Activated CD4-positive, alpha-beta T cell treated with anti-CD3 and anti-CD28 coated beads, Interleukin-2, amount 10 ng/mL, durations not matched to agents 7 days and 5 days (primary cell): ENCODE measurements at places on chromosomes 2 and 18. TPM values are rescaled to one million over a fixed set of nuclear protein-coding genes. Genes with fewer than 3 reads are reported as not detected.

DNA sequence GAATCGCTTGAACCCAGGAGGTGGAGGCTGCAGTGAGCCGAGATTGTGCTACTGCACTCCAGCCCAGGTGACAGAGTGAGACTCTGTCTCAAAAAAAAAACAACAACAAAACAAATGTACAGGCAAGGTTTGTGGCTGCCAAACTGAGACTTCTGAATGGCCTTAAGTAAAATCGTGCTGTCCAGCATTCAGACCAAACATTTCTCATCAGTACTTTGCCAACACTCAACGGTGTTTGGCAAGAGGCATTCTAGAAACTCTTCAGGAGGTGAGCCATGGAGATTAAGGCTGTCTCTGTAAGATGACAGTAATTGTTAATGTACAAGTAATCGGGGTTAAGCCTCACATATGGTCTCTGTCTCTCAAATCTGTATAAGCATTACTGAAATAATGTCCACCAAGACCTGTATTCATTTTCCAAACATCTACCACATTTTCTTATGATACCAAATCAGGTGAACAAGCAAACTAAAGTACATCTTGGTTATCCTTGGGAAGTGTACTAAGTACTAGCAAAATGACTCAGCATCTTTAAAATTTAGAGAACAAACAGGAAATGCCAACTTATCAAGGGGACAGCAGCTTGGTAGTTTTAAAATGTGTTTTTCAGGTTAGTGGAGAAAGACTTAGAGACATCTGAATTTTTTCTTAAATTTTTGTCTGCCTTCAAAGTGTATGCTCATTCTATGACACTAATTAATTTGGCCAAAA lies 29.3 kb downstream of the SERPINE2 start:
- no peaks in the 10 kb centered on the region for H3K27me3 ChIP-seq
- no peak overlapping the region for H3K4me3 ChIP-seq
- H3K27ac ChIP-seq, result no peak overlapping the region
- H3K4me1 ChIP-seq, result peaks cover 14% of the 10 kb centered on the region

- no peak overlapping the region for H3K4me3 ChIP-seq
- no peaks in the 10 kb centered on the region for H3K36me3 ChIP-seq
- no peaks in the 10 kb centered on the region for H3K27me3 ChIP-seq
- H3K4me1 ChIP-seq, result no peaks in the 10 kb centered on the region
- H3K27ac ChIP-seq, result no peak overlapping the region
These were observed 423.4 kb downstream of the ZEB2 start for GRCh38 chr2:144096531-144096930.

- H3K27ac ChIP-seq, result peak overlapping the region; percentile 79
- H3K36me3 ChIP-seq, result no peaks in the 10 kb centered on the region
- H3K4me3 ChIP-seq, result no peak overlapping the region
- H3K27me3 ChIP-seq, result no peaks in the 10 kb centered on the region
These were observed 708.5 kb upstream of the SLC8A1 start for GRCh38 chr2:41160439-41160838.

GRCh38 chr18:50312296-50313030 lies 25.0 kb upstream of the CXXC1 start:
- H3K27ac ChIP-seq, result no peak overlapping the region
- H3K36me3 ChIP-seq, result no peaks in the 10 kb centered on the region
- no peak overlapping the region for H3K4me3 ChIP-seq
- no peak for DNase-seq
- peaks cover 13% of the 10 kb centered on the region for H3K4me1 ChIP-seq

DNA sequence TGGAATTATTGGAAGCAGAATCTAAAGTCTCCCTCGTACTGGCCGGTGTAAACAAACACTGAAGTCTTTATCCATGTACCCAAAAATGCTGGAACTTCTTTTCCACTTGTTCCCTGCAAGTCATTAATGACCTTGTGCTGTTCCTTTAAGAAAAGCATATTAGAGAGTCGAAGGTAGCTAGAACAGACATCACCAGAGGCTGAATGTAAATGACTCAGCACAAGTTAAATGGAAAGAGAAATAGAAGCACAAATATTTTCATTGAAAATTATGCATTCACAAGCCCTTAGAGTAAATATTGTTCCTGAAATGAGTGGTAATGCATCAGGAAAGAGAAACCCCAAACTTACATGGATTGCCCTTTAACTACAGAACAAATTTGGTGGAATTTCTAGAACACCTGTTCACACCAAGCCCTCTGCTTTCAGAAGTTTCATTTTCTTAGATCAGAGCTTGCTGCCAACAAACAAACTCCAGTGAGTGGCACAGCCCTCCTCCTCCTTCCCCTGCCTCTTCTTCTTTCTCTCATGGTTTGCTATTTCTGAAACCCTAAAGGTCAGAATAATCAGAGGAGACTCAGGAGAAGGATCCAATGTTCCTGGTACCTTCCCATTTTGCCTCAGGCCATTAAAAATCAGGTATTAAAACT lies 264.3 kb downstream of the TXNL1 start:
- no peak for DNase-seq
- H3K27ac ChIP-seq, result no peak overlapping the region
- H3K36me3 ChIP-seq, result no peaks in the 10 kb centered on the region
- no peaks in the 10 kb centered on the region for H3K27me3 ChIP-seq
- no peak overlapping the region for H3K4me3 ChIP-seq

DNA sequence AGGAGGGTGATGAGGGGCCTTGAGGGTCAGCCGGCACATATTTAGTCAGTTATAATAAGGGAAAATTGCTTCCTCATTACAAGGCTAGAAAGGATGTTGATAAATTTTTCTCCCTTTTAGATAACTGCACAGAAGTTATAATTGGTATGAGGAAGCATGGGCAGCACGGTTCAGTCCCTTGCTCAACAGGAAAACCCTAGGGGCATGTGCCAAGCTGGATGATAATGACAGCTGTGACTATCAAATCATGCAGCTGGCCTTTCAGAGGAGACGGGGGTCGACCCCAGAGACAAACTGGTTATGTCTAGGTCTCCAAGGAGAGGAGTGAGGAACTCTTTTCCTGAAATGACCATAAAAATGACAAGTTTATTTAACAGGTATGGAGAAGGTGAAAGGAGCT lies 448.1 kb upstream of the VRK2 start:
- DNase-seq, result no peak
- H3K4me1 ChIP-seq, result no peaks in the 10 kb centered on the region
- no peaks in the 10 kb centered on the region for H3K36me3 ChIP-seq
- H3K4me3 ChIP-seq, result no peak overlapping the region
- no peak overlapping the region for H3K27ac ChIP-seq

- H3K36me3 ChIP-seq, result no peaks in the 10 kb centered on the region
- H3K4me3 ChIP-seq, result no peak overlapping the region
- peaks cover 48% of the 10 kb centered on the region for H3K27me3 ChIP-seq
- no peak for DNase-seq
These were observed 122.7 kb downstream of the COL6A3 start for GRCh38 chr2:237291138-237291792.

GRCh38 chr2:41992671-41993434 lies 55.0 kb upstream of the PKDCC start:
- peaks cover 11% of the 10 kb centered on the region for H3K27me3 ChIP-seq
- no peaks in the 10 kb centered on the region for H3K36me3 ChIP-seq
- H3K27ac ChIP-seq, result no peak overlapping the region
- no peak overlapping the region for H3K4me3 ChIP-seq
- no peaks in the 10 kb centered on the region for H3K4me1 ChIP-seq

GRCh38 chr2:16396986-16397385 lies 268.6 kb downstream of the CYRIA start:
- H3K4me3 ChIP-seq, result no peak overlapping the region
- H3K27ac ChIP-seq, result no peak overlapping the region
- DNase-seq, result no peak

DNA sequence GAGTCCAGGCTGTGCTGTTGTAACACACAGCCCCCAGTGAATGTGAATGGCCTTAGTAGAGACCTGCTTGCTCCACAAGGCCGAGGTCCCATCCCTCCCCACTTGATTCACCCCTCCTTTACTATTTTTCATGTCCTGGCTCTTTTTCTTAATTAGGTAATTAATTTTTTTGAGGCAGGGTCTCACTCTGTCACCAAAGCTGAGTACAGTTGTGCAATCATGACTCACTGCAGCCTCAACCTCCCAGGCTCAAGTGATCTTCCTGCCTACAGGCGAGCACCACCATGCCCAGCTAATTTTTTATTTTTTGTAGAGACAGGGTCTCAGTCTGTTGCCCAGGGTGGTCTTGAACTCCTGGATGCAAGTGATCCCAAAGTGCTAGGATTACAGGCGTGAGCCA lies 19.3 kb downstream of the FBLN7 start:
- no peaks in the 10 kb centered on the region for H3K27me3 ChIP-seq
- no peaks in the 10 kb centered on the region for H3K36me3 ChIP-seq
- DNase-seq, result no peak
- no peak overlapping the region for H3K4me3 ChIP-seq
- peaks cover 39% of the 10 kb centered on the region for H3K4me1 ChIP-seq

- H3K36me3 ChIP-seq, result no peaks in the 10 kb centered on the region
- no peak for DNase-seq
- no peak overlapping the region for H3K27ac ChIP-seq
- peaks cover 10% of the 10 kb centered on the region for H3K4me1 ChIP-seq
- no peak overlapping the region for H3K4me3 ChIP-seq
These were observed 19.9 kb upstream of the BCL2L11 start for GRCh38 chr2:111100765-111101162.

DNA sequence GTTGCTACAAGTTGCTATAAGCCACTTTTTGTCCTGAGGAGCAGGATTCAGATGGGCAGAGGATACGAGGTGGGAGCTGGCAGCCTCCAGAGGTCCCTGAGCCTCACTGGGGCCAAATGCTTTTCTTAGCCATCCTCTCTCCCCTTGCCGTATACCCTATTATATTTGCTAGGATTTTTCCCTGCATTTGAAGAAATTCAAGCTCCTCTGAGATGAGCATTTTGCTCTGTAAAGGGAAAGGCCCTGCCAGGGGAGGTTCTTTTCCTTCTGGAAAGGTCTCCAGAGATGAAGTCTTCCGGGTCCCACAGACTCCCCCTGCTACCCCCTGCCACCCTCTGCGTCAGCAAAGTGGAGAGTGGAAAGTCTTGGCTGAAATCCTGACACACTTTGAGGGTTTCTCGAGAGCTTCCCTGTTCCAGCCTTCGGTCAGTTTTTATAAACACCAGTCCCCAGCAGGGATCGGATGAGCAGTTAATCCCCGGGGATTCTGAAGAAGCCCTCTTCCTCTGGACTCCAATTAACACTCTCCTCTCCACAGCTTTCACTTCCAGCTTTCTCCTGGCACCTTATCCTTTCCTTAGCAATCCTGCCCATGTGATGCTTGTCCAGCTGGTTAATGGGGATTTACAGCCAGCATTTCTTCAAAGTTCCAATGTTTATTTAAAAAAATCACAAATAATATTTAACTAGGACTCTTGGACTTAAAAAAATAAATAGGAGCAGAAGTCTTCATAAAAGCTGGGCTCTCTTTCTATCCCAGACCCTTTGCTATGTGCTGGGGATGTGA lies 13.1 kb downstream of the CYRIA start:
- no peak for DNase-seq
- H3K27me3 ChIP-seq, result no peaks in the 10 kb centered on the region
- no peaks in the 10 kb centered on the region for H3K4me1 ChIP-seq

- H3K4me3 ChIP-seq, result no peak overlapping the region
- no peaks in the 10 kb centered on the region for H3K4me1 ChIP-seq
- H3K27me3 ChIP-seq, result peaks cover 6% of the 10 kb centered on the region
These were observed 265.3 kb upstream of the PKDCC start for GRCh38 chr2:41782306-41783158.

DNA sequence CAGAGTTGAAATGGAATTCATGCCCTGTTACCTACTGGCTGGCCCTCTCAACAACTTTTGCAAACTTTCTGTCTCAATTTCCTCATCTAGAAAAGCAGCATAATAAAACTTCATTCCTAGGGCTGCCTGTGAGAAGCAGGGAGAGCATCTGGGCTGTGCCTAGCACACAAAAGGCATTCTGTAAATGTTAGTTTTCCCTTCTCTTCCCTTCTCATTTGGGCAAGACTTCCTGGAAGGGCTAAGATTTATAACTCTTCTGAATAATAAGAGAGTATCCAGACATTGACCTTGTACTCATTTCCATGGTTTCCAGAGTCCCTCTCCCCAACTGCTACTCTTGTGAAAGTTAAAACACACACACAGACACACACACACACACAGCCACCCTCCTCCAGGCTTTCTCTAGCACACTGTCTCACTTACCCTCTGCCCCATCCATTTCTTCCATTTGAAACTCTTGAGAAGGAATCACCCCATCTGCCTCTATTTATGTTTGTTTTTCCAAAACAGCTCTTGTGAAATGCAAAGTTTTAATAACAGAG lies 302.1 kb downstream of the SMAD2 start:
- no peak overlapping the region for H3K4me3 ChIP-seq
- H3K4me1 ChIP-seq, result no peaks in the 10 kb centered on the region
- H3K27me3 ChIP-seq, result peaks cover 9% of the 10 kb centered on the region
- no peaks in the 10 kb centered on the region for H3K36me3 ChIP-seq
- H3K27ac ChIP-seq, result no peak overlapping the region
- no peak for DNase-seq

DNA sequence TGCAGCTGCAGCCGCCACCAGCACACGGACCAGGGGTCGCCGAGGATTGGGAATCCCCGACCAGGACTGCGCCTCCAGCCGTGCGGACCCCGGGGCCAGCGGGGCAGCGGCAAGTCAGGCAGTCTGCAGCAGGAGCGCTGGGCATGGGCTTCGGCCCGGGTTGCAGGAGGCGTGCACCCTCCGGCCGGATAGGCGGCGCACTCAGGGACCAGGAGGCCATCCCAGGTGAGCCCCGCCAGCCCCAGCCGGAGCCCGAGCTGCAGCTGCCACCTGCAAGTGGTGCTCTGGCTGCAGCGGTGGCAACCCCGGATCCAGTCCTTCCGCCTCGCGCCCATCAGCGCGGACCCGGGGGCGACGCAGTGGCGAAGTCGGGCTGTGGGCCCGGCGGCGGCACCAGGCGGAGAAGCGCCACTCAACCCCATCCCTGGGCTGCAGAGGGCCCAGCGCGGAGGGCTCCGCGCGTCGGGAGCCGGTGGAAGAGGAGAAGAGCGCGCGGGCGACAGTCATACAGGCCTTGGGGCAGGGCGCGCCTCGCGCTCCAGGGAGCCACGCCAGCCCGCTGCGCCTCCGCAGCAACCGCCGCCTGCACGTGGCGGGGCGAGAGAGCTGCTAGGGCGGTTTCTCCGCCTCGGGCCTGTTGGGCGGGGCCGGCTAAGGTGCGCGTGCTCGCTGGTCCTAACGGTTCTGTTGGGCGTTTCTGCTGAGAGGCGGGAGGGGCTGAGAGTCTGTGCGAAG lies 73.8 kb downstream of the RPIA start:
- peaks cover 9% of the 10 kb centered on the region for H3K4me1 ChIP-seq
- peak overlapping the region; percentile 81 for H3K27ac ChIP-seq
- H3K27me3 ChIP-seq, result peaks cover 23% of the 10 kb centered on the region
- peak; percentile 59 for DNase-seq
- H3K4me3 ChIP-seq, result peak overlapping the region; percentile 71

DNA sequence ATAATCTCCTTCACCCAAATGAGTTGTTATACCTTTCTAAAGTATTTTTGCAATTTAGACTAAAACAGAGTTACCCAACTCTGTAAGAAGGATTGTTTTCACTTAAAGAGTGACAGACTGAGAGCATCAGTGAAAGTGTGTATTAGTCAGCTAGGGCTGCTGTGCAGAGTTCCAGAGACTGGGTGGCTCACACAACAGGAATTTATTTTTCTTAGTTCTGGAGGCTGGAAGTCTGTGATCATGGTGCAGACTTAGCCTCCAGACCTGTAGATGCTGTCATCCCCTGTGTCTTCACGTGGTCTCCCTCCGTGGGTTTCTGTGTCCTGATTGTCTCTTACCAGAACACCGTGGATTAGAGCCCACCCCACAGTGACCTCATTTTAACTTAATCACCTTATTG lies 40.0 kb downstream of the BCL2L11 start:
- H3K4me3 ChIP-seq, result no peak overlapping the region
- H3K27ac ChIP-seq, result no peak overlapping the region

ANKMY1 gene
- 38.5 TPM for total RNA-seq

MC4R gene
- not detected for total RNA-seq

UGT1A9 gene
- not detected for total RNA-seq

DYSF gene
- total RNA-seq, result 0.12 TPM

RAB6D gene
- not detected for total RNA-seq

KIF3C gene
- total RNA-seq, result 7.5 TPM

REG3A gene
- not detected for total RNA-seq
